ENCODE measurements at places on chromosomes 5 and 9.

DNA sequence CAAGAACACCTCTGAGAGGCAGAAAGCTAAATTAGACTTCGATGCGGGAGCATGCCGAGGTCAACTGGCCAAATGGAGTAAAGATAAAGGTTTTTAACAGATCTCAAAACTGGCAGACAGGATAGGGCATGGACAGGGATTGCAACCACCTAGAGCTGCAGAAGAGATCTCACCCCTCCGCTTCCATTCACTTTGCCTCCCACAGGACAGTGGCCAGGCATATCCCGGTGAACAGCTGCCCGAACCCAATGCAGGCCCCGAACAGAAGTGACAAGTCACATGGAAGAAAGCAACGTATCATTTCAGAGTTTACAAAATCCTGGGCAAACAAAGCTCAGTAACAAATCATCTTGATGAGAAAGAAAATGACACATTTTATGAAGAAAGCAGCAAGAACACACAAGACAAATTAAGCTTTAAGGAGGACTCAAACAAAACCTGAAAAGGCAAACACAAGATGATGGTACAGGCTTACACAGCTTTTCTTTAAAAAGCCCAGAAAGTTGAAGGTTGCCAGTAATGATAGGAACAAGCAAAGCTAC, 18.4 kb downstream of the RNF130 start:
- no peak for DNase-seq

GRCh38 chr5:88452820-88453219, 184.2 kb upstream of the TMEM161B start:
- DNase-seq: no peak

- no peak for DNase-seq
These were observed 17.5 kb upstream of the PHF19 start for GRCh38 chr9:120894321-120895148.

- DNase-seq: peak; percentile 77
These were observed 31.6 kb downstream of the PTGS1 start for GRCh38 chr9:122402403-122402871.

DNA sequence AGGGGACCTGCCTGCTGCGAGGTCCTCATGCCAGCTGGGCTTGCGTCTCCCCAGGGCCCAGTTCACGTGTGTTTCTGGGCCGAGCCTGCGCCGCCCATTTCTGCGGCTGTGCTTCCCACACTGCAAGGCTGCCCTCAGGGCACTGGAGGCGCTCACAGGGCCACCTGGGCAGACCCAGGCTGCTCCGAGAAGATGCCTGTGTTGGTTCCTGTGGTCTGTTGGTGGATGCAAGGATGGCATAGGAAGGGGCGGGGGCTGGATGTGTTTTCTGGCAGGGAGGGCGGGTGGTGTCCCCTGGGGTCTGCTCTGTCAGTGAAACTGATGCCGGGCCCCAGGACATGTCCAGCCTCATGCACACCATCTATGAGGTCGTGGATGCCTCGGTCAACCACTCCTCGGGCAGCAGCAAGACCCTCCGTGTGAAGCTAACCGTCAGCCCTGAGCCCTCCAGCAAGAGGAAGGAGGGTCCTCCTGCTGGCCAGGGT, 25.9 kb downstream of the NKD2 start:
- DNase-seq: no peak

DNA sequence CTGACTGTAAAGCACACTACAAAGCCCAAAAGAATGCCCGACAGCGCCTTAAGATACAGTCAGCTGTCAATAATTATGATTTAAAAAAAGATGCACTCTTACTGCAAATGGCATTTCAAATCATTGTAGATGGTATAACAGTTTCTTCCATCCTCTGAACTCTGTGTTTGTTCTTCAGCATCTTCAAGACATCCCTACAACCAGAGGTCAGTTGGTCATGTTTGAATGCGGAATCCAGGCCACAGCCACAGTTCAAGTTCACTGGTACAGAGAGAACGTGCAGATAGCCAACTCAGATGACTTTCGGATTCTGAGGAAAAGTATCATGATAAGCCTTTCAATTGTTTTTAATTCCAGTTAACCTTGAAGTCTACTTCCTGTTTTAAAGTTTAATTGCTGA, 8.7 kb upstream of the MYOT start:
- no peak for DNase-seq

DNA sequence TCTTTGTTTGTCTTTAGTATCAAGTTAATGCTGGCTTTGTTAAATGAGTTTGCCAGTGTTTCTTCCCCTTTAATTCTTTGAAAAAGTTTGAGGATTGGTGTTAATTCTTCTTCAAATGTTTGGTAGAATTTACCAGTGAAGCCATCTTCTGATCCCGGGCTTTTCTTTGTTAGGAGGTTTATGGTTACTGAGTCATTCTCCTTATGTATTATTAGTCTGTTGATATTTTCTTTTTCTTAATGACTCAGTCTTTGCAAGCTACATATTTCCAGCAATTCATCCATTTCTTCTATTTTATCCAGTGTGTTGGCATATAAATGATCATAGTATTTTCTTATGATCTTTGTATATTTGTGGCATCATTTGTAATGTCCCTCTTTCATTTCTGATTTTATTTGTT, 74.5 kb upstream of the SPINK5 start:
- no peak for DNase-seq

DNA sequence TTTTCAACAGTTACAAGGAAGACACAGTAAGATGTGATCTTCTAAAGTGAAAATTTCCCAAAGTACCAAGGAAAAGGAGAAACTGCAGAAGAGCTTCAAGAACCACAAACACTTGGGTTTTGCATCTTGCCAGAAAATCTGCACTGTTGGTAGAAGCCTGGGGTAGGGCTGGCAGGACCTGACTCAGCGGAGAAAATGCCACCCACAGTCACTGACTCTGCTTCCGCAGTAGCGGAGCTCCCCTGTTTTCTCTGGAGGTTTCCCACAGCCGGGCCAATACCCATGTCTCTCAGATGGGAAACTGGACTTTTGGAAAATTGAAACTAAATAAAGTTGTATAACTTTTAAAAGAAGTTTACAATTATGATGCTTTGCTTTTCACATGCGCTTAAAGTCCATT, 104.2 kb downstream of the MEF2C start:
- no peak for DNase-seq

GRCh38 chr9:136092741-136093140, 2.3 kb downstream of the NACC2 start:
- DNase-seq: no peak
